COLO829 (cell line): ENCODE measurements at places on chromosomes 1 and 21.

- no peak for DNase-seq
Measured at GRCh38 chr1:76068953-76069561, 5.5 kb upstream of the ST6GALNAC3 start.

- DNase-seq, result peak; percentile 22
Measured at GRCh38 chr1:113538225-113538624, 147.9 kb downstream of the MAGI3 start.

GRCh38 chr1:6538956-6539355 lies 15.4 kb downstream of the NOL9 start:
- DNase-seq, result no peak

GRCh38 chr1:91715416-91716000 lies 170.4 kb downstream of the TGFBR3 start:
- no peak for DNase-seq

- DNase-seq, result no peak
Measured at GRCh38 chr1:113928187-113928930, 765 bp upstream of the HIPK1 start.

DNA sequence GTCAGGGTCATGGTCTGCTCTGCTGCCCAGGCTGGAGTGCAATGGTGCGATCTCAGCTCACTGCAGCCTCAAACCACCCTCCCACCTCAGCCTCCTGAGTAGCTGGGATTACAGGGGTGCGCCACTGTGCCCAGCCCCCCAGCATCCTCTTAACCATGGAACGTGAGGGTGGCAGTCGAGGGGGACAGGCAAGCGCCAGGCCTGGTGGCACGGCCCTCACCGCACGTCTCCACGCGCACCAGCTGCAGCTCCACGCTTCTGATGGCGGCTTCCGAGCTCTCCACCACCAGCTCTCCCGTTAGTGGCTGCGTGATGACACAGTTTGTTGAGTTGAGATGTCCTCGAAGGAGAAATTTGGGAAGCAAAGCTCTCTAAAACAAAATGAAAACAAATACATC lies 39.1 kb downstream of the VPS26C start:
- no peak for DNase-seq

DNA sequence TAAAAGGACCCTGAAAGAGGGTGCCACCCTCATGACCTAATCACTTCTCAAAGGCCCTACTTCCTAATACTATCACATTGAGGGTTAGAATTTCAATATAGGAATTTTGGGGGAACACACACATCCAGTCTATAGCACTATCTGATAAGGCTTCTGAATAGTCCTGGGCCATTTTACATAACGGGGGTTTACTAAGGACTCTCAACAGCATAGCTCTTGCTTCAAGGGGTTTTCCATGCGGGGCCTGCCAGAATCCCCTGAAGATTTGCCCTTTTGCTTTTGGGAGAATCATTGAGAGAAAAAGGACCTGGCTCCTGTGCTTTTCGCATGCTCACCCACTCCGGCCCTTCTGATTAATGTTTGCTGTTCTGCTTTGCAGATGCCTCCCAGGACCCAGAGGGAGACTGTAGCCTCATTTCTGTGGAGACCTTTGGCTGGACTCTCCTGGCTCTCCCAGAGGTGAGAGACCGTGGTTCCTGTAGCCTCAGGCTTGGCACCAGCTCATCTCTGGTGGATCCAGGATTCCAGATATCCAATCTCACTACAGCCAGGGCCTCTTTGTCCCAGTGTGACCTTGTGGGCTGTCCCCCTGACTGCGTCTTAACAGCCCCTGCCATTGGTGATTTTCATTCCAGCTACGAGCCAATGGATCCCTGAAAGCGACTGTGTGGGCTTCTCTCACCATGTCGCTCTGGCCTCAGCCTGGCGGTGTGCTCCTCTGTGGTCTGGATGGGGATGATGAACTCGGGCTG lies 72.6 kb downstream of the DDR2 start:
- DNase-seq, result no peak

DNA sequence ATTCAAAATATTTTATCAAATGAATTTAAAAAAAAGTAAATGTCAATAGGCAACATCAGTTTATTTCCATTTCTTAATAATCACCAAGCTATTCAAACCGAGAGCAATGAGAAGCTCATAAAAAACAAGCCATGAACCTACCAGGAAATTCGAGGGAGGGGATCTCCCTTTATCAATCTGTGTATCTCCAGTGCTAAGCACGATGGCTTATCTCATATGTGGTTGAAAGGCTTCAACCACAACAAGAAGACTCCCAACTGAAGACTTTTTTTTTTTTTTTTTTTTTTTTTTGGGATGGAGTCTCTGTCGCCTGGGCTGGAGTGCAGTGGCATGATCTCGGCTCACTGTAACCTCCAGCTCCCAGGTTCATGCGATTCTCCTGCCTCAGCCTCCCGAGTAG lies 833.3 kb downstream of the USP25 start:
- no peak for DNase-seq

DNA sequence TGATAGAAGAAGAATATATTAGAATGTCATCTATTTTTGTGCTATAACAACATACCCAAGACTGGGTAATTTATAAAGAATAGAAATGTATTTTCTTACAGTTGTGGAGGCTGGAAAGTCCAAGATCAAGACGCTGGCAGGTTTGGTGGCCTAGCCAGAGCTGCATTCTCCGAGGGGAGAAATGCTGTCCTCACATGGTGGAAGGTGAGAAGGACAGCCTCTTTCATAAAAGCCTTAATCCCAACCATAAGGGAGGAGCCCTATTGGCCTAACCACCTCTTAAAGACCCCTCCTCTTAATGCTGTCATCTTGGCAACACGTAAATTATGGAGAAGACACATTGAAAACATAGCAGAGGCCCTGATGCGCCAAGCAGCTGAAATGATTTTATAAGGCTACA lies 60.1 kb upstream of the KAZN start:
- DNase-seq, result no peak

DNA sequence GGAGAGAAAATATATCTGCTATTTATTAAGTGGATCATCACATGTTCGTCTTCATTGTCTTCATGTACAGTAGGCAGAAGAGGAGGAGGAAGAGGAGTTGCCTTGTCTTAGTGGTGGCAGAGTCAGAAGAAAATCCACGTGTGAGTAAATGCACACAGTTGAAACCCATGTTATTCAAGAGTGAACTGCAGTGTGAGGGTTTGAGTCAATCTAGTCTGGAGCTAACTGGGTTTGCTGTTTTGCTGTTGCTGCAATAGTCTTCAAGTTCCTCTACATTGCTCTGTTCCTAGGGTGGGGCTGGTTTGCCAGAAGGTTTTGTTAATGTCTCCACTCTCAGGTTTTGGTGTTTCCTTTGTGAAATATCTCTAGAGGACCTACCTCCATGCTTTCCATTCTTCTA lies 3.1 kb upstream of the CD1A start:
- no peak for DNase-seq

- no peak for DNase-seq
Measured at GRCh38 chr1:84425150-84425896, 27.0 kb downstream of the DNASE2B start.
